ENCODE measurements at places on chromosomes 1 and 21.

DNA sequence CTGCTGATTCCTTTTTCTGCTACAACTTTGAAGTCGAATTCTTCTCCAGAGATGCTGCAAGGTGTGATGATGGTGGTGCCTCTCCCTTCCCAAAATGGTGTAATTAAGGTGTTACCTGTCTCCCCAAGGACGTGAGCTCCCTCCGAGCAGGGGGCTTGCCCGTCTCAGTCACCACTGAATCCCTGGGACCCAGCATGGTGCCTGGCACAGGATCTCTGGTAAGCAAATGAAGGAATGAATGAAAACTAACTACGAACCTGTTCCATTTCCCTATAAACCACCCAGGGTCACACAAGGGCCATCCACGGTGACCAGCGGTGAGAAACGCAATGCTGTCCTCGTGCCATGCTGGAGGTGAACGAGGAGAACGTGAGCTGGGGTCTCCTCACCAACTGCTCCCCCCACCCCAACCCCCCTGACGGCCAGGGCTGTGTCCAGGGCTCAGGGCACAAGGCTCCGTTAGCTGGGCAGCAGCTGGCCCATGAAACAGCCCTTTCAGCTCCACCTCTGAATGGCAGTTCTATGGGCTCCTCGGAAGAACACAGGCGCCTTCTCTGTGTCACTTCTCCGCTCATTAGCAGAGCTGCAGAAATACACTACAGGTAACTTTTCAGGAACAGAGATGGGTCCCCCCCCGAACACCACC, 2.2 kb upstream of the MATN1 start:
- DNase-seq: no peak

- DNase-seq: peak; percentile 57
These were observed 34.9 kb upstream of the SCYL3 start for GRCh38 chr1:169928438-169929209.

DNA sequence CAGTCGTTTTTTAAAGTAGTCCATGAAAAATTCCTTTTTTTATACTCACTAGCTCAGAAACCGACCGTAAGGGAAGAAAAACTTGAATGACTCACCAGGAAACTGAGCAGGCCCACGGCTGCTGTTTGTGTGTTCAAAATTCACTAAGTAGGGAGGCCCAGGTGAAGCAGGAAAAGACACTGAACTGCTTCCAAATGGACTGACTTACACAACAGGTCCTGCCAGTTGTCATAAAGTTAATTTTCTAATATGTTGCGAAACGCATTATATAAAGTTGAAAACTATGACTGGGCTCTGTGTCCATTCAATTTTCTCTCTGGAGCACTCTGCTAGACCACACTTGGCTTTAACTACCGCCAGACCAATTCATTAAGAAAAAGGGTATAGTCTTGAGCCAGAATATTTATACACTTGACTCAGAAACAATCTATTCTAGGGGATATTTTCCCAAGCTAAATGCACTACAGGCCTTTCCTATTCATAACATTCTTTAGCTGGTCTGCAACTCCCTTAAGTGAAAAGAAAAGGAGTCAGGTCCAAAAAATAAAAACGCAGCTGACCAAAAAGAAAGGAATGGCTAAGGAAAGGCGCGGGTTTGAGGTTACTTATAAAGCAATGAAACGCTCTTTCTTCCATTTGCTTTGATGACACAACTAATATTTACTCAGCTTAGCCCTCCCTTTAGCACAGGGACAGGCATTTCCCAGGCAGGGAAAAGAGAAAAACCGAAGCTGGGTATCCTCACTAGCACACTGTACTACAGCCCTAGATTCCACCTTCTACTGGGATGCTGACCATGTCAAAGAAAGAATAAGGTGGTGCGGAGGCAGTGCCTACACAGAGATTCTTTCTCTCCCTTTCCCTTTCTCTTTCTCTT, 306.3 kb upstream of the ESRRG start:
- no peak for DNase-seq

- DNase-seq: no peak
These were observed 23.7 kb downstream of the NKAIN1 start for GRCh38 chr1:31216016-31216415.

- DNase-seq: no peak
These were observed 230.1 kb upstream of the JUN start for GRCh38 chr1:59013928-59014279.
